ENCODE measurements at places on chromosomes 11 and 22. TPM values are rescaled to one million over a fixed set of nuclear protein-coding genes. Genes with fewer than 3 reads are reported as not detected.
A peak's percentile ranks its signal among the peaks of the same experiment; 100 is the strongest.

DNA sequence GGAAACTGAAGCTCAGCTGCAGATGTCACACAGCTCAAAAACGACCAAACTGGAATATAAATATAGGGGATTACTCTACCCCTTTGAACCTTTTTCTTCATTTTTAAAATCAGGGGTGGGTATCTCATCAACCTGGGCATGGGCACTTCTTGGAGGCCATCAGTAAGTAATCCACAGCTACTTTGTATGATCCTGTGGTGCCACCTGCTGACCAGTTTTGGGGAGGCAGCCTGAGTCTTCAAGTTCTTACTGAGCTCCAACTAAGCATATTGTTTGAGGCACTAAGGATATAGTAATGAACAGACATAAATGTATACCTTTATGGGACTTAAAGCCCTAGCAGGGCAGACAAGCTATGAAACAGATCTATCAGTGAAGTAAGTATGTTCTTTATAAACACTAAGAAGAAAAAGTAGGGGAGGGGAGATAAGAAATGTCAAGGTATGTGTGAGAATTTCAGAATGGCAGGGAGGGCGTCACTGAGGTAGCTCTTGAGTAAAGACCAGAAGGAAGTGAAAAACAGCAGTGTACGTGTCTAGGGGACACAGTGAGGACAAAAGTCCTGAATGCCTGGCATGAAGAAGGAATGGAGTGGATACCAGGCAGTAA, 18.4 kb downstream of the TUB start:
- no peaks in the 10 kb centered on the region for H3K4me1 ChIP-seq
- no peak overlapping the region for H3K4me3 ChIP-seq
- H3K27me3 ChIP-seq, result no peaks in the 10 kb centered on the region
- H3K27ac ChIP-seq, result no peak overlapping the region

LIF gene
- total RNA-seq, result 94.6 TPM

DNA sequence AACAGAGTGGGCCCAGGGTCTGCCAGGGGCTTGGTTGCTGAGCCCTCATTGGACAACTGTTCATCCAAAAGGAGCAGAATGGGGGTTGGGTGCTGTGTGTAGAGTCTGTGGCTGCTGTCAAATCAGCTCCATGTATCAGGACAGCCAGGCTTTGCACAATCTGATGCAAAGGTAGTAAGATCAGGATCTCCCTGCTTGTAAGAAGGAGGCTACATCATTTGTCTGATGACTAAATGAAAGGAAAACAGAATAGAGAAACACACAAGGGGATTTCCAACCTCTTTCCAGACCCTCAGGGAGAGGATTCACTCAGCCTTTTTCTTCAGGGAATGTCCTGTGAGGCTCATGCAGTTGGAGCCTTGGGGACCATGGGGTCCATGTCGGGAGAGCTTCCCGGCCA, 7.2 kb downstream of the MICAL2 start:
- peaks cover 20% of the 10 kb centered on the region for H3K36me3 ChIP-seq
- no peak overlapping the region for H3K4me3 ChIP-seq
- no peak for DNase-seq
- H3K27me3 ChIP-seq, result no peaks in the 10 kb centered on the region
- H3K4me1 ChIP-seq, result peaks cover 65% of the 10 kb centered on the region
- no peak overlapping the region for H3K27ac ChIP-seq

RFPL3 gene
- not detected for total RNA-seq

PAFAH1B2 gene
- 60.1 TPM for total RNA-seq

CCDC116 gene
- 0.43 TPM for total RNA-seq

DNA sequence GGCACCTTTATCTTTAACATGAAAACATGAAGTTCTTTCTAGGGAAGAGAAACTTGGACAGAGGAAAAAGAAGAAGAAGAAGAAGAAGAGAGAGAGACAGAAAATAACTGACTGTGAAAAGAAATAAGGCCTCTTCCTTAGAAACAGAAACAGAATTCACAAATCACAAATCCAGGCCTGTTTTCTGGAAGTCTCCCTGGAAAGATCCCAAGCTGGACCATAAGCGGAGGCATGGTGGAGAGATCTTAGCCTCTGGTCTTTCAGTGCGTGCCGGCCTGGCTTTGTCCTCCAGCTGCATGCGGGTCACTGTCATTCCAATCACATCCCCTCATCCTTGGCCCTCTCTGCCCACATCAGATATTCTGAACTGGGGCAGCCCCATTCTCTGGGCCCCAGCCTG, 6.9 kb downstream of the FXYD6 start:
- H3K36me3 ChIP-seq, result no peaks in the 10 kb centered on the region
- H3K4me1 ChIP-seq, result peaks cover 18% of the 10 kb centered on the region
- DNase-seq, result no peak
- peaks cover 31% of the 10 kb centered on the region for H3K27me3 ChIP-seq

OR52I2 gene
- total RNA-seq, result not detected

LSP1 gene
- total RNA-seq, result 590 TPM

- H3K27me3 ChIP-seq, result peaks cover 24% of the 10 kb centered on the region
- no peak overlapping the region for H3K27ac ChIP-seq
- H3K4me3 ChIP-seq, result no peak overlapping the region
- H3K4me1 ChIP-seq, result no peaks in the 10 kb centered on the region
- H3K36me3 ChIP-seq, result no peaks in the 10 kb centered on the region
Observed at GRCh38 chr11:19327280-19327679, 86.5 kb upstream of the E2F8 start.

- H3K27ac ChIP-seq, result no peak overlapping the region
- no peaks in the 10 kb centered on the region for H3K4me1 ChIP-seq
- H3K36me3 ChIP-seq, result no peaks in the 10 kb centered on the region
- no peak overlapping the region for H3K4me3 ChIP-seq
- no peak for DNase-seq
Observed at GRCh38 chr11:3129591-3130268, 35.4 kb downstream of the OSBPL5 start.

DNA sequence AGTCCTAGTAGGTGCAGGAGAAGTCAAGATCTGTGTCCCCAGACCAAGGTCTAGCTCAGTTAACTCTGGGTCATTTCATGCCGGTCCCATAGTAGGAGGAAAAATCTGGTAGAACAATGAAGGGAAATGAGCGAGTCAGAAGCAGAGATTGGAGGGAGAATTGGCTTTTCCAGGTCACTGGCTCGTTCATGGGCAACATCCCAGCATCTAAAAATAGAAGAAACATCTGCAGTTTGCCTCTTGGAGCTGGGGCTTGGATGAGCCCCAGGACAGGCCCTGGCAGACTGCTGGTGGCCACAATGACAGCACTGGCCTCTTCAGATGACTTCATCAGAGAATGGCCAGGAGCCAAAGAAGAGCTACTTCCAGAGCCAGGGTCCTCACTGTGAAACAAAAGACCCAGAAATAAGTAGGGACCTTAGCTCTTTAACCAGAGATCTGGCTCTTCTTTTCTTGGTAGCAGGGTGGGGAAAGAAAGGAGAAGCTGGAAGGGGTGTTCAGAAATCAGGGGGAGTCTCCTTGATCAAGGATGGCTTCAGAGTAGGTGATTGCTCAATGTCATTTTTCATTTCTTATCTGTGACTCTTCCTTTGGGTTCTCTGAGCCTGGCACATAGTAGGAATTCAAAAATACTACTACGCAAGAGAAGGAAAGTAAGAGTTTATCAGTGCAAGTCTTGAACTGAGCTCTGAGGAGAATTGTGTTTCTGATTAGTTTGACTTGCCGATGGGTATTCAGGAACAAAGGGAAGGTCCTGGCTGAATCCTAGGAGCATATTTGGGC, 102.6 kb downstream of the TMPRSS5 start:
- peaks cover 58% of the 10 kb centered on the region for H3K27me3 ChIP-seq
- no peak for DNase-seq
- no peak overlapping the region for H3K27ac ChIP-seq
- H3K36me3 ChIP-seq, result no peaks in the 10 kb centered on the region
- H3K4me3 ChIP-seq, result no peak overlapping the region
- H3K4me1 ChIP-seq, result no peaks in the 10 kb centered on the region

DNA sequence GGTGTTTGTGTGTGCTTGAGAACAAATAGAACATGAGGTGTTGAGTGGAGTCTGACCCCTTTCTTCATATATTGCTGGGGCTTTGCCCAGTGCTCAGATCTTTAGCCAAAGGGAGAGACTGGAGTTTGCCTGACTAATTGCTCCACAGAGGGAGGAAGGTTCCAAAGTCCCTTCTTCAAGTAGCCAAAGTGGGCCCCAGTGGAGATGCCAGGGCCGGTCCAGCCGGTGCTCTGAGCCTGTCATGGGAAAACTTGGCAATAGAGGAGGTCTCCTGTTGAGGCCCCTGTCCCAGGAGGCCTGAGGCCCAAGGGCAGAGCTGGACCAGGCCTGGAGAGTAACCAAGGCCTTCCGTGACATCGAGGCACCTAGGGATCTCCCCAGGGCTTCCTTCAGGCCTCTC, 112.3 kb downstream of the DSCAML1 start:
- H3K27me3 ChIP-seq, result peaks cover 6% of the 10 kb centered on the region
- H3K4me3 ChIP-seq, result no peak overlapping the region
- H3K27ac ChIP-seq, result no peak overlapping the region
- no peak for DNase-seq
- H3K36me3 ChIP-seq, result no peaks in the 10 kb centered on the region
- H3K4me1 ChIP-seq, result no peaks in the 10 kb centered on the region

FKBP2 gene
- 26.4 TPM for total RNA-seq

GRCh38 chr22:42052765-42053164, 17.8 kb downstream of the NAGA start:
- H3K36me3 ChIP-seq, result peaks cover 9% of the 10 kb centered on the region
- H3K4me3 ChIP-seq, result no peak overlapping the region
- H3K4me1 ChIP-seq, result no peaks in the 10 kb centered on the region
- H3K27ac ChIP-seq, result no peak overlapping the region
- no peak for DNase-seq
- no peaks in the 10 kb centered on the region for H3K27me3 ChIP-seq

DNA sequence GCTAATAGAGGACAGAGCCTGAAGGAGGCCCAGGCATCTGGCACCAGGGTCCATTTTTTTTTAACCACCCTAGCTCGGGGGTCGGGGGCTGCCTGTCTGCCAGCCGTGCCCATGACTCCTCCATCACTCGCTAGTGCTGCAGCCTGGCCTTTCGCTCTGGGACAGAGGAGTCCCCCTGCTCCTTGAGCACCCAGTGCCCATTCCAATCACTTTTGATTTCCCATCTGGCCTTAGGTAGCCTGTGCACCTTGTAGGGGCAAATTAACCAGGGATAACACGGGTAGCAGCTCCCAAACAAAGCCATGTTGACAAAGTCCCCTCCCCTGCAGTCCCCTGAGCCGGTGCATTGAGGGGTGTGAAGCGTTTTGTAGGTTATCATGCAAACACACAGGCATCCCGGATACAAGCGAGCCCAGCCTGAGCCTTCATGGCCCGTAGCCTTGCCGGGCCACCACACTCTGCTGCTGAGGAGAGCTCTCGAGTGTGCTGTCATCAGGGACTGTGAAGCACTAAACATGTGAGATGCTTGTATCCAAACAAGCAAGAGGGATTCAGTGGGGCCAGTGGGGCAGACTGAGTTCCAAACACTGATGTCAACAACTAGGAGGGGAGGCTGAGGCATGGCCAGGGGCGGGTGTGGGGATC, 208.7 kb downstream of the DSCAML1 start:
- H3K27ac ChIP-seq, result no peak overlapping the region
- H3K4me3 ChIP-seq, result no peak overlapping the region
- DNase-seq, result no peak
- H3K27me3 ChIP-seq, result peaks cover 2% of the 10 kb centered on the region

SMIM38 gene
- 0.13 TPM for total RNA-seq

NLRP10 gene
- total RNA-seq, result not detected

MYOD1 gene
- not detected for total RNA-seq

CYTH4 gene
- 114 TPM for total RNA-seq

CCDC82 gene
- 32.9 TPM for total RNA-seq

MYBPC3 gene
- total RNA-seq, result not detected

MAPK11 gene
- 14.2 TPM for total RNA-seq

GRCh38 chr11:121437686-121438078, 14.4 kb upstream of the SORL1 start:
- no peak overlapping the region for H3K27ac ChIP-seq
- no peak overlapping the region for H3K4me3 ChIP-seq
- no peaks in the 10 kb centered on the region for H3K27me3 ChIP-seq

TEX54 gene
- not detected for total RNA-seq

GRCh38 chr11:132072858-132073211, 702.4 kb downstream of the NTM start:
- no peak for DNase-seq
- no peaks in the 10 kb centered on the region for H3K27me3 ChIP-seq
- H3K27ac ChIP-seq, result no peak overlapping the region
- H3K4me3 ChIP-seq, result no peak overlapping the region

GRCh38 chr11:71171576-71171975, 80.8 kb downstream of the SHANK2 start:
- H3K36me3 ChIP-seq, result no peaks in the 10 kb centered on the region
- no peak overlapping the region for H3K27ac ChIP-seq
- H3K4me3 ChIP-seq, result no peak overlapping the region
- no peak for DNase-seq
- peaks cover 2% of the 10 kb centered on the region for H3K27me3 ChIP-seq

DNA sequence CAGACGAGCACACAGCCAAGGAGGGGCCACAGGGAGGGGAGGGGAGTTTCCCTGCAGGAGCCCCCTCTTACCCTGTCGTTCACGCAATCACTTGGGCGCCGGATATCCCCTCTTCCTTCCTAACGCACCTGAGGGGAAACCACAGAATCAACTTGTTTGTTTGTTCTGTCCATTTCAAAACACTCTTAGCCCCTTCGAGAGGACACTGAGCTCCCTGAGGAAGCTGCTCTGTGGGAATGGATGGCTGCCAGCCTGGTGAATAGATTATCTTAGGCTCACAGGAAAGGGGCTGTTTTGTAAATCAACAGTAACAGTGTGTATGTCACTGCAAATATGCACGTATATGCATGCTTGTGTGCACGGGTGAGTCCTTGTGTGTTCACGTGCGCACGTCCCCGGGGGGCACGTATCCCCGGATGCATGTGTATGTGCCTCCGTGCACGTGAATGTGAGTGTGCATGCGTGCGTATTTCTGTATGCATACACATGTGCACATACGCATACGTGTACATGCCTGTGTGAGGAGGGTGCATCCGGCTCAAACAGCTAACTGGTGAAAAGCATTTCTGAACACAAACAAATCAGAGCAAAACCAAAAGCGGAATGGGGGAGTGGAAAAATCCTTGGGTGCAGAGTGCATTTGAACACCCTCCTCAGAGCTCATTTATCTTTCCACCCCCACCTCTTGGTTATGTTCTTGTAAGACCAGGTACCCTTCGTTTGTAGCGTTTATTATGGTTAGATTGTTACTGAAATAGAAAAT, 7.2 kb downstream of the ARSA start:
- peak overlapping the region; percentile 82 for H3K4me3 ChIP-seq
- no peaks in the 10 kb centered on the region for H3K27me3 ChIP-seq
- peaks cover 7% of the 10 kb centered on the region for H3K36me3 ChIP-seq
- DNase-seq, result peak; percentile 82
- peaks cover 38% of the 10 kb centered on the region for H3K4me1 ChIP-seq

NPAS4 gene
- total RNA-seq, result 0.20 TPM

DNA sequence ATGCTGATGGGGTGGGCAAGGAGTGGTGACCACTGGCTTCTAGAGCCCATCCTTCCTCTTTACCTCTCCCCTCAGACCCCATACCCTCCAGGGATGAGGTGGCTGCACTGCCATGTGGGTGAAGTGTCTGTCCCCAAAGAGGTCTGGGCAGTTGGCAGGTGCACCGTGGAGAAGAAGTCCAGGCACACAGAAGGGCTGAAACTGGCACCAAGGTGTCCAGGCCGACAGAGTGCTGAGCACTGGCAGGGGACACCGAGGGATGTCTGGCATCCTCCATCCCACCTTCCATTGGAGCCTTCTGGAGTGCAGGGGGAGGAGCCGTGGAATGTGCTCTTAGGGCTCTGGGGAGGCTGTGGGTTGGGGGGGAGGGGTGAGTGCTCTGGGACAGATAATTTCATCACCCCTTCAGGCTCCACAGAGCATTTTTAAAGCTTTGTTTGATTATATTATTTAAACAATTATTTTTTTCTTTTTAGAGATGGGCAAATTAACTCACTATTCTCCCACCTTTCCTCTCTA, 37.9 kb downstream of the PKNOX2 start:
- no peak overlapping the region for H3K4me3 ChIP-seq
- no peak overlapping the region for H3K27ac ChIP-seq
- H3K27me3 ChIP-seq, result peaks cover 20% of the 10 kb centered on the region
- no peaks in the 10 kb centered on the region for H3K4me1 ChIP-seq
- DNase-seq, result no peak
